ENCODE measurements at places on chromosomes 11 and 22.
A peak's percentile ranks its signal among the peaks of the same experiment; 100 is the strongest.

- no peak for DNase-seq
These were observed 24.7 kb downstream of the BTBD10 start for GRCh38 chr11:13438291-13438690.

GRCh38 chr22:45398214-45398613, 15.2 kb downstream of the SMC1B start:
- DNase-seq: no peak

GRCh38 chr11:27635567-27636037, 64.7 kb downstream of the BDNF start:
- no peak for DNase-seq

DNA sequence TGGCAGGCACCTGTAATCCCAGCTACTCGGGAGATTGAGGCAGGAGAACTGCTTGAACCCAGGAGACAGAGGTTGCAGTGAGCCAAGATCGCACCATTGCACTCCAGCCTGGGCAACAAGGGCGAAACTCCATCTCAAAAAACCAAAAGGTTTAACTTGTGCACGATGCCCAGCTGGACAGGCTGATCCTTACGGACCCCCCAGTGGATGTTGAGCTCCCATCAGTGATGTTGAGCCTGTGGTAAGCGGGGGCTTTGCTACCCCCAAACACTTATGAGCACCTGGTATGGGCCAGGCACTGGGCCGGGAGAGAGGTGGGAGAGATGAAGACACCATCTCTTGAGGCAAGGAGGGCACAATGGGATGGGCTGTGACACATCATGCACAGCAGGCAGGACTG, 7.4 kb upstream of the SERPIND1 start:
- DNase-seq: no peak

DNA sequence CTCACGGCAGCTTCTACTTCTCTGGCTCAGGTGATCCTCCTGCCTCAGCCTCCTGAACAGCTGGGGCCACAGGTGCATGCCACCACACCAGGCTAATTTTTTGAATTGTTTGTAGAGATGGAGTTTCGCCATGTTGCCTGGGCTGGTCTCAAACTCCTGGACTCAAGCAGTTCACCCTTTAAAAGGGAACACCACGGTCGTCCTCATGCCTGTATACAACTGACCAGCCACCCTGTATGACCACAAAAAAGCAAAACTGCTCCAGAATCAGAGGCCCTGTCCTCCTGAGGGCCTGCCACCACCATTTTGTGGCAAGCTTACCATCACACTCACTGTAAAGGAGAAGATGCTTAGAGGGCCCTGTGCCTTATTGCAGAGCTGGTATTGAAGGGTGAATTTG, 2.2 kb downstream of the GLB1L3 start:
- DNase-seq: no peak

GRCh38 chr11:8291421-8292350, 28.0 kb upstream of the LMO1 start:
- no peak for DNase-seq

DNA sequence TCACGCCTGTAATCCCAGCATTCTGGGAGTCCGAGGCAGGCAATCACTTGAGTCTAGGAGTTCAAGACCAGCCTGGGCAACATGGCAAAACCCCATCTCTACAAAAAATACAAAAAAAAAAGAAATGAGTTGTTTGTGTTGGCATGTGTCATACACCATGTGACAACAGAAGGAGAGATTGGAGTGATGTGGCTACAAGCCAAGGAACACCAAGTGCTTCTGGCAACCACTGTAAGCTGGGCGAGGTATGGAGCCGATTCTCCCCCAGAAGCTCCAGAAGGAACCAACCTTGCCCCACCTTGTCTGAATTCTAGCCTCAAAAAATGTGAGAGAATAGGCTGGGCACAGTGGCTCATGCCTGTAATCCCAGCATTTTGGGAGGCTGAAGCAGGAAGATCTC, 39.1 kb upstream of the SLC35C1 start:
- no peak for DNase-seq

- DNase-seq: no peak
These were observed 198.1 kb upstream of the SEZ6L start for GRCh38 chr22:25970999-25971811.

GRCh38 chr11:4664786-4665185, 21.0 kb downstream of the OR51E1 start:
- no peak for DNase-seq

- no peak for DNase-seq
These were observed 1.7 kb upstream of the TSSC4 start for GRCh38 chr11:2398664-2399355.

DNA sequence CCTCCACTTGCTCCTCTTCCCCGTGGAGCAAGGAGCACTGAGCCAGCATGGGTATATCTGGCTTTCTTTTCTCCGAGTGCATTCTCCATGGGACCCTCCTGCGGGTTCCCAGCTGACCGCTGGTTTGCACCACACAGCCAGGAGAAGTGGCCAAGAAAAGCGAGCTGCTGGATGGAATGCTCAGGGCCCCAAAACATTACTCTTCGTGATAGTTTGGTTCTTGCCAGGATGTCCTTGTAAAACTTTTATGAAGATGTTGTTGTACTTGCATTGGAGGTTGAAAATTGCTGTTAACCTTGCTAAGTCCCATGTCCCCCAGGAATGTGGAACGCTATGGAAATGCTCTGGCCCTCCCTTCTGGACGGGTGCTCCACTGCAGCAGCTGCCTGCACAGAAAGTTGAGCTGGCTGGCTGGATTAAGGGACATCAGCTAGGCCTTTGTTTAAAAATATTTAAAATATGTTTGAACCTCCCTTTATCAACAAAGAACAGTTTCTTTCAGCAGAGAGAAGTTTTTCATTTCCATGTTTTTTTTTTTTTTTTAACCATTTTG, 68.7 kb downstream of the ZNRF3 start:
- no peak for DNase-seq

DNA sequence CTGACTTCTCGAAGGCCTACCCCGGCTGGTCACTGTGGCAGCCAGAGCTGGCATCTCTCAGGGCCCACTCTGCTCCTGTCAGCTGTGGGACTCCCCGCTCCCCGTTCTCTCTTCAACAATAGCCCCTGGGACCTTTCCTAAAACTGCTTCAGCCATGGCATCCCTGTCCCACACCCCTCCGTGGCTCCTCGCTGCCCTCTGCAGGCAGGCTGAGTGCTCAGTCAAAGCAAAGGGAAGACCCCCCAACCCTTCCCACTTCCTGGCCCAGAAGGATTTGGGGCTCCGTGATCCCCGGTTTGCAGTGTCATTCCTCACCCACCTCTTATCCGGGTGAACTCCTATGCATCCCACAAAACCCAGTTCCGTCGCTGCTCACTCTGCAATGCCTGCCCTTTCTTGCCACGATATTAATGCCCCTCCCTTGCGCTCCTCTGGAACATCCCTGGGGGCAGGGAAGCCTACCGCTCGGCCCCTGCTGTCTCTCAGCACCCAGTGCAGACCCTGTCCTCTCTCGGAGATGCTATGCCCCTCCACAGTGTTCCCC, 1.6 kb upstream of the TH start:
- DNase-seq: no peak

- DNase-seq: no peak
These were observed 43.9 kb downstream of the WT1 start for GRCh38 chr11:32391479-32391878.

DNA sequence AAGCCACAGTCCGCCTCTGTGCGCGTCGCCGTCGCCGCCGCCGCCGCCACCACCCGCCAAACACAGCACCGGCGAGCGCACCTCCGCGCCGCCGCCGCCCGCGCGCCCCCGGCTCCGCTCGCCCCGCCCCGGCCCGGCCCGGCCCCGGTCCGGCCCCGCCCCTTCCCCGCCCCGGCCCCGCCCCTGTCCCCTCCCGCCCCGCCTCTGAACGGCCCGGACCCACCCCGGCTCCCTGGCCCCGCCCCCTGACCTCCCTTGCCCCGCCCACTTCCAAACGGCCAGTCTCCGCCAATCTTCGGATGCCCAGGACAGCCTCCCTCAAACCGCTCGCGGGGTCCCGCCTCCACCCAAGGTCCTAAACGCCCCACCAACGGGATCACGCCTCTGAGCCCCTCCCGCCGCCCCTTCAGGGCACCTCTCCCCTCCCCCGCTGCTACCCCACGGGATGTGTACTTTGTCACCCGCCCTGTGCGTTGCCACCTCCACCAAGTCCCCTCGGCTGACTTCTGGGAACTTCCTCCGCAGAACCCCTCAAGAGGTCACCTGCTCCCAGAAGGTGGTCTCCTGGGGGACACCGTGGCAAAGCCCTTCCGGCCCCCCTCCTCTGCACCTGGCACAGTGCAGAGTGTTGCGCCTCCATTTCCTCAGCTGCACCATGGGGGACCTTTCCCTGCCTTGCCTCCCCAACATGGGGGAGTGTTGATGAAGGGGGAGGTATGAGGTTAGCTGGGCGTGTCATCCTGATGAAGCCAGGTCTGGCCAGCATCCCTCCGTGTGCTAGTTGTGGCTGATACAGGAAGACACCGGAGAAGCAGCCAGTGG, at the start of gene KIAA0930:
KIAA0930 (minus strand) TSS at position 85 of the 822 bp plus-strand sequence. CDS start 191 bp downstream, outside the sequence.
- DNase-seq: peak; percentile 50

GRCh38 chr11:61892085-61892370, 683 bp upstream of the FADS3 start:
- no peak for DNase-seq

GRCh38 chr11:64564947-64565889, 25.8 kb upstream of the SLC22A12 start:
- DNase-seq: no peak

DNA sequence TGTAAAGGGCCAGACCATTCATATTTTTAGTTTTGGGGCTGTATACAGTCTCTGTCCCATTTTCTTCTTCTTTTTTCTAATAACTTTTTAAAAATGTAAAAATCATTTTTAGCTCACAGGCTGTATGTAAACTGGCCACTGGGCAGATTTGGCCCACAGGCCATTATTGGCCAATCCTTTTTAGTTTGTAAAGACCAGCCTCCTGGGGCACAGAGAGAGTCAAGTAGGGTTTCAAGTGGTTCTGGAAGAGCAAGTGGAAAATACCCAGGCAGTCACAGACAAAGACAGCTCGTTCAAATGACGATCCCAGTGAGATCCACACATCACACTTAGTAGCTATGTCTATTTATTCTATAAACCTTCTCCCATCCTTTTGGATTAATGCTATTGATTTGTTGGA, 150.2 kb upstream of the ARHGAP20 start:
- no peak for DNase-seq

- DNase-seq: no peak
These were observed 961 bp downstream of the IPO7 start for GRCh38 chr11:9385327-9385899.

- DNase-seq: no peak
These were observed 1.8 kb upstream of the NFAM1 start for GRCh38 chr22:42433754-42434682.

GRCh38 chr11:8233691-8234424, 29.8 kb downstream of the LMO1 start:
- DNase-seq: no peak

- DNase-seq: no peak
These were observed 32.2 kb upstream of the ARFGAP3 start for GRCh38 chr22:42889304-42889703.

DNA sequence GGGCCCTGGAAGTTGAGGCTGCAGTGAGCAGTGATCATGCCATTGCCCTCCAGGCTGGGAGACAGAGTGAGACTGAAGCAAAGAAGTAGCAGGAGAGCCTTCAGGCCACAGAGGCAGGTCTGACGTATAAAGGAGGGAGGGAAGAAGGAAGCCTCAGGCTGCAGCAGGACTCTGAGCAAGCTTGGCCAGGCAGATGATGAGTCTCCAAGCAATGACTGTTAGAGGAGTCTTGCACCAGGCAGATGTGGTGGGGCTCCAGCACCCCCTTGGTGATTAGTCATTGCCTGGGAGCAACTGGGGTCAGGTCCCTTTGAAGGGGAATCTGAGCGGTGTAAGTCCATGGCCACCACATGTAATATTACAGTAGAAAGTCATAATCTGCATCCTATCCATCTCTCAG, 36.6 kb upstream of the NFAM1 start:
- no peak for DNase-seq

DNA sequence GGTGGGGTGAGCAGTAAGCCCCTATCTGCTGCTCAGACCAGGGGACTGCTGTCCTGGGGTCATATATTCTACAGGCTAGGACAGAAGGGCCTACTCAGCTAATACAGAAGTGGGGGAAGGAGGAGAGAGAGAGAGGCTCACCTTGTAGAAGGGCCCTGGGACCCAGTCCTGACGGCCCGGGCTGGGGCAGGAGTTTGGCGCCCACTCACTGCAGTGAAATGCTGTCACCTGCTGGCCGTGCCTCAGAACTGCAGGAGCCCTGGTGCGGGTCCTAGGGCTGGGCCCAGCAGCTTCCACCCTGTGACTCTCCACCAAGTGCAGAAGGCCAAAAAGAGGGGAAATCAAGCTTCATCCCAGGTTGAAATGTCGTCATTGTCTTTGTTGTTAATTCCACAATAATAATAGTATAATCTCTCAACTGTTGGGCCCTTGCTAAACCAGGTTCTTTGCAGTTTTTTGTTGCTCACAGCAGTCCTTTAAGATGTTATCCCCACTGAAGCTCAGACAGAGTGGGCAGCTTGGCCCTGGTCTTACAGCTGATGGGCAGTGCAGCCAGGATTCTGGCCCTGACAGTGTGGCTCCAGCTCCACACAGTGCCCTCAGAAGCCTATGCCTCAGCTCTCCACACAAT, 29.6 kb downstream of the TRIM29 start:
- DNase-seq: peak; percentile 42

GRCh38 chr22:17920145-17920605, 104.2 kb downstream of the MICAL3 start:
- peak; percentile 44 for DNase-seq

DNA sequence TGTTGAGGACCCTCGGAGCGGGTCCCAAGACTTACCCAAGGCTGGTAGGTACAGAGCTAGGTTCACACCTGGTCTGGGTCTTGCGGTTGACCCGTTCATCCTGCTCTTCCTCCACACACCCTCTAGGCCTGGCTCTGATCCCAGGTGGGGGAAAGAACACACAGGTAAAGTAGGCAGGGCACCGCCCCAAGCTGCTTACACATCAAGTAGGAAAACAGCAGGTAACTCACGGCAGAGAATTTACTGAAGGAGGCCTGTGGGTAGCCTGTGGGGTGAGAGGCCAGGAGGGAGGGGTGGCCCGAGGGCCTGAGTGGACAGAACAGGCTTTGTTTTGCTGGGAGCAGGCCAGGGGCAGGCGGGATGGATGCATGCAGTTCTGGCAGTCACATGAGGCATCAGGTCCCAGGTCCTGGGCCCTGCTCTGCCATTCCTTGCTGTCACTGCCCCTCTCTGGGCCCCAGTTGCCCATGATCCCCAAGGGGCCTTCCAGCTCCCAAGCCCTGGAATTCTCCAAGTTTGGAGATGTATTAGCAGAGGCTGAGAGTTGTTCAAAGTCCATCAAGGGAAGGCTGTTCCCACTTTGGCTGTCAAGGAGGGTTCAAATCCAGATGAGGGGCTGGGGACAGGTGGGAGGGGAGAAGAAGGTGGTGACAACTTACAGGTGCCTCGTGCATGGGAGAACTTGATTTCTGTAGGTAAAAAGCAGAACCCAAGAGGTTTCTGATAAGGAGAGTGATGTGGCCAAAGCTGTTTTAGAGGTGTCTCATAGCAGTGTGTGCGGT, 5.7 kb downstream of the TSKU start:
- no peak for DNase-seq

- no peak for DNase-seq
These were observed 7.4 kb downstream of the ARHGEF17 start for GRCh38 chr11:73315293-73316020.

DNA sequence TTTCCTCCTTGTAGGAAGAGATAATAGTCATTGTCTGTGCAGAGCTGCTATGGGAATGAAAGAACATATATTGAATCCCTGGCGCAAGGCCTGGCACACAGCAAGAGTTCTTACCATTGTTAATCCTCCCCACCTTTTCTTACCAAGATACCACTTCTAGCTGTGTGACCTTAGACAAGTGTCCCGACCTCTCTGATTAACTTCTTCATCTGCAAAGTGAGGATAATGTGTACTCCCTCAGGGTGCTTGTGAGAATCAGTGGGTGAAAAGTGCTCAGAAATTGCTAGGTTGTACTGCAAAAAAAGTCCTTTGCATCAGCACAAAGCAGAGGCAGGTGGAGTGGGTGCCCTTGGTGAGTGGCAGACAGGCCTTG, 3.7 kb upstream of the CST6 start:
- DNase-seq: no peak

Data from endothelial cell of umbilical vein (primary cell).